Globus pallidus (tissue), 1 donor: ENCODE measurements at places on chromosomes 7 and 10.

DNA sequence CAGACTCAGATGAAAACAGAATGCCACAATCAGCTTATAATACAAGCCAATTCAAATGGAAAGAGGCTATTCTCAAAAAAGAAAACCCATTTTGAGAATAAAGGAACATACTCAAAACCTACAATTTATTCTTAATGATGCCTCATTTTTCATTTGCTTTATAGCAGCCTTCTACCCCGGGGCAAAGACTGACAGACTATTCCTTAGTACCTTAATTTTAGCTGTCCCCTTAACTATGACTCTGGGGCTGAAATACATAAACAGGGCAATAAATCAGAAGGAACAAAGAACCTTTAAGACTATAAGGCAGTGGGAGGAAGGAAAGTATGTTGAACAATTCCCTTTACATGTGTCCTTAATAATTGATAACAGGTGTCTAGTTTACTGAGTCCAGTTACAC lies 76.8 kb downstream of the TMEM106B start:
- DNase-seq: no peak

DNA sequence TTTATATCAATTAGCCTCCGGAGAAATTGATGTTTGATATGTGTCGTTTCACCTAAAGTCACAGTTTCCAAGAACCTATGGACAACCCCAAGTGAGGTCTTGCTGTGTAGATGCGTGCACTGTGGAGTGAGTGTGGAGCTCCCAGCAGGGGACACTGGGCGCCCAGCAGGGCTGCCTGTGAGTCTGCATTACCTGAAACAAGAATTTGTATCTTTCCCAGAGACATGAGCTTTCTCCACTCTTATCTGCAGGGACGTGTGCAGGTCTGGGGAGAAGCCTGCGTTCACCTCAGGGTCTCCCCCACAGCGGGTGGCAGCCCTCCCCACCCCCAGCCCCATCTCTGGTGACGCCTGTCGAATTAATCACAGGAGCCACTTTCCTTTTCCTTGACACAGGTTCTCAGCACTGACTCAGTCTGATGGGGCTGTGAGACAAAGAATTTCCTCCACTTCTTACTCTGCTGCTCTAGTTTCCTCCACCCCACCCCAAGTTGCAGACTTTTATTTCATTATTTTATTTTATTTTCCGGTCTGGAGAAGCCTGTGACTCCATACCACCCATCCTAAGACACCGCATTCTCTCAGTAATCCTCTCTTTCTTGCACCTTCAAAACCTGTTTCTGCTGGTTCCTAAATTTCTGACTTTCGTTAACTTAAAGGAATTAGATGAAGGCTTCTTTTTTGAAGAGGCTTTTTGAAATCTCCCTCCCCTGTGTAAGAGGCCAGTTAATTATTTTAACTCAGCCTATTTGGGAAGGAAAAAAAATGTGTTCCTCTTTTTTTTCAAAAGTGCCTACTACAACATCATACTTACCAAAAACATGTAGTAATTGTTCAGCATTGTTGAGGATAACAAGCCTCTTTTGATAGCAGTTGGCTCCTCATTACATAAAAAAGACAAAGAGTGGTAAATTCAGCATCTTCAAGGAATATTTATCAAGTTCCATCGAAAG lies 17.0 kb upstream of the INSIG1 start:
- no peak for DNase-seq

DNA sequence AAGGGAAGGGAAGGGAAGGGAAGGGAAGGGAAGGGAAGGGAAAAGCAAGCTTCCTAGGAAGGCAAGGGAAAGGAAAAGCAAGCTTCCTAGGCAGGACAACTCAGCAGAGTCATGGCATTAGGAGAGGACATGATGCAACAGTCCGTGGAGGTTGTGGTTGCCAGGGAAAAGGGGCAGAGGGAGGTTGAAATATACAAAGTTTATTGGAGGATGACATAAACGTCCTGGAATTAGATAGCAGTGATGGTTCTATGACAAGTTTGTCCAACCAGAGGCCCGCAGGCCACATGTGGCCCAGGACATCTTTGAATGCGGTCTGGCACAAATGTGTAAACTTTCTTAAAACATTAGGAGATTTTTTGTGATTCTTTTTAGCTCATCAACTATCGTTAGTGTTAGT lies 59.8 kb upstream of the OPN4 start:
- DNase-seq: no peak

DNA sequence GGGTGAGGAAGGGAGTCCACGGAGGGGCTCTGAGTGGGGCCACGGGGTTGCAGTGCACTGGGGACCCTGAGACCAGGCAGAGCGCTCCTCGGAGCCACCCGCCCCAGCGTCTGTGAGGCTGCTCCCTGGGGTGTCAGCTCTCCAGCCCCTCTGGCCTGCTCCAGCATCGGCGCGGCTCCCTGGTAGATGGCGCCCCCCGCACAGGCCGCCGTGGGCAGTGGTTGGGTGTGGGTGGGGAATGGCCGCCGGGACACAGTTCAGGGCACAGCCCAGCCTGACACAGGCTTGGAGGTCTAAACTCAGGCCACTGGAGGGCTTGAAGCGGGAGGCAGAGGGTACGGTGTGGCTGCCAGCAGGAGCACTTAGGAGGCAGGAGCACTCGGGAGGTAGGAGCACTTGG lies 222.6 kb upstream of the PPP2R2D start:
- DNase-seq: no peak

DNA sequence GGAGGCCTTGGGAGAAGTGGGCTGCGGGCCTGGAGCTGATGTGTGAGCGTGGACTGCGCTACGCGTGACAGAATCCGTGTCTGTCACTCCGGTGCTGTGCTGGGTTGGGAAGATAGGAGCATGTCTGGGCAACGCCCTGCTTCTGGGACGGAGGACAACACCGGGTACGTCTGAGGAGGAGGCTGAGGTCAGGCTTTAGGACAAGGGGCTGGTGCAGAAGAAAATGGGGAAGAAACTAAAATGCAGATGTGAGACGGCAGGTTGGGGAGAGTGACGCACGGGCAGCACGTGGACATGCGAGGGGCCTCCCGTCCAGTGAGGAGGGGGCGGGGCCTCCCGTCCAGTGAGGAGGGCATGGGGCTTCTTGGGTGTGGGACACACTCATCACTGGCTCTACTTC lies 207.4 kb downstream of the DNAJB6 start:
- no peak for DNase-seq

- no peak for DNase-seq
Observed at GRCh38 chr10:80462299-80462980, 8.3 kb downstream of the TSPAN14 start.

GRCh38 chr7:159030490-159031134 lies 114.1 kb downstream of the VIPR2 start:
- no peak for DNase-seq
